ENCODE measurements at places on chromosomes 3 and 15.

DNA sequence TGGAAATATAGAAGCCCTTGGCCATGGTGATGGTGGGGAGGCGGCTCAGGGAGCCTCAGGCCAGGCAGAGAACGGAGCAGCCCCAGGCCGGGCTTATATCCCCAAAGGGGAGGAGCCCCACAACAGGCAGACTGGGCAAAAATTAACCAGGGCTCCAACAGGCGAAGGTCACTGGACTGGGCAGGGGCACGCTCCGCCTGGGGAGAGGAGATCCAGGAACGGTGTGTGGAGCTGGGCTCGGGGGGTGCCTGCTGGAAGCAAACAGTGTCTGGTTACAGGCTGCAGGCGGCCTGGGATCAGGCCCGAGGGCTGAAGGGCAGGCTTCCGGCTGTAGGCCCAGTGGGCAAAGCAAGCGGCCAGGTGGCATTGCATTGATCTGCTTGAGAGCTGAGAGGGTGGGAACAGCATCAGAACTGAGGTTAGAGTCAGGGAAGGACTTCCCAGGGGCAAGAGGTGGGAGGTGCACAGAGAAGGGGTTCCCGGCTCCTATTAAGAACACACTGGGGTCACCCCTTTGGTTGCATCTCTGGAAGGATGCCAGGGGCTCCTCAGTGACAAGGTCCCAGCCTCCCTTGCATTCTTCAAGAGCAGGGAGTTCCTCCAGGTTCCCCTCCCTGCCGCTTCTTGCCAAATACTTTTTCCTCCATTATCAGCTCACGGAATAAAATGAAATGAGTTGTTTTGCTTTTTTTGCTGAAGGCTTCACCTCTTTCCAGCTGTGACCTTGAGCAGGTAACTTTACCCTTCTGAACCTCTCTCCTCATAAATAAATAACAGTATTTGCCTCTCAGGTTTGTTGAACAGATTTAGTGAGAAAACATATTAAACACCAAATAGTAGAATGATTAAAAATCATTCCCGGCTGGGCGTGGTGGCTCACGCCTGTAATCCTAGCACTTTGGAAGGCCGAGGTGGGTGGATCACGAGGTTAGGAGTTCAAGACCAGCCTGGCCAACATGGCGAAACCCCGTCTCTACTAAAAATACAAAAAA is 7.8 kb downstream of the ANPEP start:
- no peak for DNase-seq

- DNase-seq: no peak
Measured at GRCh38 chr3:106172101-106172500, 303.3 kb upstream of the CBLB start.

DNA sequence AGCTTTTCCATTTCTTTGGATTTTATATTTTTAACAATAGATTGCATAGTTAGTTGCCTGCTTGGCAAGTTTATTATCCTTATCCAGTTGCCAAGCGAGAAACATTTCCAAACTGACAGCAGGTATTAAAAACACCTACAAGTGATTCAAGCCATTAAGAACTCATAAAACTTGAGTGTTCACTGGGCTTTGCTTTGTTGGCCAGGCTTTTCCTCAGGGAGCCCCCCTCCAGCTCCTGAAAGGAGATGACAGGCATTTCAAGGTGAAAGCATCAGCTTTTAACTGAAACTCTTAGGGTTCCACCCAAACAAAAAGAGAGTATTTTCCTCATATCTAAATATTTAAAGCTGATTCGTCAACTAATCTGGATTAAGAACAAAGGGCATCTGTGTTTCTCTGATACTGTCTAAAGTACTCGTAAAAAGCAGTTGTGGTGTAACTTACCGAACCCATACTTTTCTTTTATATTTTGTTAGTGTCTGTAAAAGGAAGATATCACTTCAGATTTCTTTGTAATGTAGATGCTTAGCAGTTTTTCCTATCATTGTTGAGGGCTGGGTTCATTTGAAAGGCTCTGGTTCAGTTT is 363.4 kb downstream of the OTOL1 start:
- no peak for DNase-seq

DNA sequence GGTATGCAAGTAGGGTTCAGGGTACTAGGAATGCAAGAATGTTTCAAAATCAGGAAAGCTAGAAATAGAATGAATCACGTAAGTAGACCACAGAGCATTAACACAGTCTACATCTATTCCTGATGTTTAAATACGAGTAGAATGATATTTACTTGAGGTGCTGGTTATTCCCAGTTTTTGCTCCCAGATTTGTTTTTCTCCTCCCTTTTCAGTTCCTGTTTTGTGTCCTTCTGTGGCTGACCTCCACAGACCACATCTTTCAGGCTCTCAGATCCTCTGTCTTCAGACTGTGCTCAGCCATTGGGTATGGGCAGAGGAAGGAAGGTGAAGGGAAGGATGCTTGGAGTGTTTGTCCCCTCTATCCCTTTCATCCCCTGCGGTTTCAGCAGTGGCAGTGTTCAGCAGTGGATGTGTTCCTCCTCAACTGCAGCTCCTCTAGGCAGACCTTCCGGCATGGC is 276.6 kb downstream of the ZNF621 start:
- no peak for DNase-seq

DNA sequence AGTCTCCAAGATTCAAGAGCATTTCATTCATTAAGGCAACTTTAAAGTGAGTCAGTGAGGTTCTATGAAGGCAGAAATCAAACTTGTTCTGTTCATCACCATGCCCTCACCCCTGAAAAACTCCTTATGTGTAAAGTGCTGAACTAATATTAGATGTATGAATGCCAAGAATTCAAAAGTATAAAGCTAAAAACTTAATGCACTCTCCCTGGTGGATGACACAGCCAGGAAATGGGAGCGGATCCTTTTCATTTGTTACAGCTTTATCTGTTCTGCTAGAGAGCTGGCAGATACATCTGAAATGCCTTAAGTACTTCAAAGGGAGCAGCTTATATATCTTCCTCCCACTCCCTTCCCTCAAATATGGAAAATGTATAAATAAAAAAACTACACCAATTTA is 8.2 kb downstream of the TXNRD3 start:
- DNase-seq: no peak

DNA sequence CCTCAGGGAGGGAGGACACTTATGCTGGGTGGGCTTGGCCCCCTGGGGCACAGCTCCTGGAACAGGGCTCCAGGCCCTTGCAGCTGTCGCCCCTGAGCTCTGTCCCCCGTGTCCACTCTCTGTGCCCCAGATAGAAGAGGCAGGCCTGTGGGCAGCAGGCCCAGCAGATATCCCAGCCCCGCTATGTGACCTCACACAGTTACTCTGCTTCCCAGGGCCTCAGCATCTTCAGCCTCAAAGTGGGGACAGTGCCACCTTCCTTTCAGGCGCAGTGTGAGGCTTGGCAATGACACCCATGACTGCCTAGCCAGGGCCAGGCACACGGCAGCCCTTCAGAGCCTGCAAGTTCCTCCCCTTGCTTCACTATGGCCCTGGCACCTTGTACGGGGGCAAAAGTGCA is 98.4 kb downstream of the IQSEC1 start:
- no peak for DNase-seq

GRCh38 chr15:31268108-31268501 is 58.5 kb upstream of the KLF13 start:
- DNase-seq: no peak

DNA sequence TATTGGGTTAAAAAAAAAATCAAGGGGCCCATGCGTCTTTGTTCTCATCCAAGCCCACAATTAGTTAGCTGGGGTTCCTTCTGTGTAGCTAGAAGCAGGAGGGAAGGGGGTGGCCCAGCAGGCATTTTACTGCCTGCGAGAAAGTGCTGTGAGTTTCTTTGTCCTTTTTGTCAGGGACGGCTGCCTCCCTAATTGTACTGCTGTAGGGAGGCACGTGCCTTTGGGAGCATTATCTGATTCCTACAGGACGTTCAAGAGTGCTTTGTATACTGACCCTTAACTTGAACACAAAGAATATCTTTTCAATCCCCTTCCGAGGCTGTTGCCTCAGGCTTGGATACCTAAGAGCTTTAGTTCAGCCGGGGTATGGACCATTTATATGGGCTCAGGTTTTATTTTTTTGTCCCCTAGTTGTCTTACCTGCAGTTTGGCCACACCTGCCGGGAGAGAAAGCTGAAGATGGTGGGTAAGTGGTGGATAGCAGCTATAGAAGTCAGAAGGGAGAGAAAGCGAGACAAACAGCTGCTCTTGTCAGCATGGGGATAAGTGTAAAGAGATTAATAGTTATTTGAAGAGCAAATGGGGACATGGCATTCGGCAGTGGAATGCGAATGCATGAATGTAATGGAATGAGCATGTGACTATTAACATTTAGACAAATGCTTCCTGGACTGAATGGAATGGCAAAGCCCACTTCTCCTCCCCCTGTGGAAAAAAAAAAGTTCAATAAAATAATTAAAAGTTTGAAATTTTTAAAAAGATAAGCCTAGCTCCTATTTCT is 175.2 kb downstream of the TP63 start:
- DNase-seq: no peak

DNA sequence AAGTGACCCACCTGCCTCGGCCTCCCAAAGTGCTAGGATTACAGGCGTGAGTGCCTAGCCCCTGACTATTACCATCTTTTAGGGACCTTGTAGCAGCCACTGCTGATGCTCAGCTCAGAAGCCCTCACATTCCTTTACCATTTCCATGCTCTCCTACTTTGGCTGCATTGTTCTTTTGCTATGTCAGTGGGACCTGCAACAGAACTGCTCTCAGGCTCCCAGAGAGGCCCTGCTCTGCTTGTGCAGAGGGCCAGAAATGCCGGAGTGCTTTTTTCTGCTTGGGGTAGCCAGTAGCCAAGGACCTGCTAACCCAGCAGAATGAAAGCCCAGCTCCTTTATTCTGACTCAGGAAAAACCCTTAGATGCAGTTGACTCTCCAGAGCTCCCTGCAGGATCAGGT is 18.3 kb upstream of the PROK2 start:
- DNase-seq: no peak

DNA sequence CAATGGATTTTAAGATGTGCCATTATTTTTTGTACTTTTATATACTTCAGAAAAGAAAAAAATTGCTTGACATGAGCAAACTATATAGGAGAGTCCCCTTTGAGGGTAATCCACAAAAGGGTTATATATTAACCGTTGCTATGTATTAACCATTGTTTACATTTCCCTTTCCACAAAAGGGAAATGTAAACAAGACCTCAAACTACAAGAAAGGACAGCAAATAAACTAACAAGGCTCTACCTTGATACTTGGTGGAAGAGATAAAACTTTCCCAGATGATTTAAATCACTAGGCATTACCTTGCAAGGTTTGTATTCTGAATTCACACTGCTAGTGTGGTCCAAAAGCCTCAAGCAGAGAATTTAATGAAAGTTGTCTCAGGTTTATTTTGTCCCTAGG is 616.3 kb upstream of the BCHE start:
- no peak for DNase-seq

- no peak for DNase-seq
Measured at GRCh38 chr15:85625166-85625830, 169.4 kb downstream of the KLHL25 start.

DNA sequence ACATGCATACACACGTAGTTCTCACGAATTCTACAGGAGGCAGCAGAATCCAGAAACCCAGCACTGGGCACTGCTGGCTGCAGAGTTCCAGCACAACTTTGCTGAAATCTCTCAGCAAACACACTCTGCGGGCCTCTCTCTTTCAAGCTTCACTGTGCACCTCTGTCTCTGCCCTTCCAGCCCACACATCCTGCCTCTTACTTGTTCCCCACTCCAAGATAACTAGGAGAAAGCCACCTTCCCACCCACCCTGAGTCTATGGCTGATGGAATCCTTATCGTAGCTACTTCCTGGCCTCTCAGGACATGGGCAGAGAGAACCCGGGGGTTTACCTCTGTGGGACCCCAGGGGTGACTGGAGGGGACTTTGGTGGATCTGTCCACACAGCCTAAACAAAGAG is 11.9 kb downstream of the ANP32A start:
- no peak for DNase-seq

DNA sequence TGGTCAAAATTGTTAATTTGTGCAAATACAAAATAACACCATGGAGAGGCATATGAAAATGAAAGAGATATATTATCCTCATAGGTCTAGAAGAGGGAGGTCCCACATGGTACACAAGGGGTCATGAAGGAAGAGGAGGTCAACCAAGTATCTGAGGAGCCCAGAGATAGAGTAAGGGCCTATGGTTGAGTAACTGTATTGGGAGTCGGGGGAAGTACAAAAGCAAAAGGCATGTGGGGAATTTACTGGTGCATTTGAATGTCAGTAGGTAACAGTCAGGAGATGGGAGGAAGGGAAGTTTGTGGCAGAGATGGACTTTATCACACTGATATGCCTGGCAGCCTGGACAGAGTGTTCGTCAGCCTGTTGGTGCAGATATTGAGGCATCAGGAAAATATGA is 1113.7 kb downstream of the OTOL1 start:
- no peak for DNase-seq

DNA sequence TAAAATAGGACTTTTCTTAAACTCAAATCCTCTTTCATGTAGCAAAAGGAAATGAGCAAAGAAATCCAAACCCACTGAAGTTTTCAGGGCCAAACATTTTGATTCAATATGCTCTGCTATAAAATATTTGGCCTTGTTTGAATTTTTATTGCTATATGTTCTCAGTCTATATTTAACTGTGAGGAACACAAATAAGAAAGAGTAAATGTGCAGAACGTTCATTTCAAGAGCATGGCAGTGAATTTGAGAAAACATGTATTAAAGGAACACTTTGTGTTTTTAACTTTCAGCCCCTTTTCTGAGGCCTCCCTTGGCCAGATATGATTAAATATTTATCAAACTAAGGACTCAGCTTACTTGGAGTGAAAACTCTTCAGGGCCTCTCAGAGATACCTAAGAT is 124.7 kb upstream of the CCNL1 start:
- DNase-seq: no peak

- no peak for DNase-seq
Measured at GRCh38 chr3:128222796-128223385, 69.6 kb downstream of the EEFSEC start.

DNA sequence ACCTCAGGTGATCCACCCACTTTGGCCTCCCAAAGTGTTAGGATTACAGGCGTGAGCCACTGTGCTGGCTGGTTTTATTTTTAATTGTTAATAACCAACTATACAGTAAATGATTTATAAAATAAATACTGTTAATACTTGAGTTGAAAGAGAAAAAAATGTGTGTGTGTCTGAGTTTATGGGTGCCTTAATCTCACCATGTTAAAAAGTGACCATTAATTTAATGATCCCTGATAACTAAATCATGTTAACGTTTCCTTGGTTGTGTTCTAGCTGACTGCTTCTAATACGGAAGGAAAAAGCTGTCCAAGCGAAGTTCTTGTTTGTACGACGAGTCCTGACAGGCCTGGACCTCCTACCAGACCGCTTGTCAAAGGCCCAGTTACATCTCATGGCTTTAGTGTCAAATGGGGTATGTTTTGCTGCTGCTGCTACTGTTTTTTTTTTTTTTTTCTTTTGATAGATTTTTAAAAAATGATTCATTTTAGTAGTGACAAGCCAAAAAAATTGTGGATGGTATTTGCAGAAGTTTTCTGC is 113.5 kb downstream of the GHSR start:
- no peak for DNase-seq

- DNase-seq: no peak
Measured at GRCh38 chr3:146087116-146087515, 73.9 kb downstream of the PLOD2 start.

GRCh38 chr3:134296616-134297015 is 46.0 kb upstream of the RYK start:
- DNase-seq: no peak
